ENCODE measurements at places on chromosomes 3 and 15. TPM values are rescaled to one million over a fixed set of nuclear protein-coding genes. Genes with fewer than 3 reads are reported as not detected.

The TTLL13 gene
- total RNA-seq = 0.06 TPM

DNA sequence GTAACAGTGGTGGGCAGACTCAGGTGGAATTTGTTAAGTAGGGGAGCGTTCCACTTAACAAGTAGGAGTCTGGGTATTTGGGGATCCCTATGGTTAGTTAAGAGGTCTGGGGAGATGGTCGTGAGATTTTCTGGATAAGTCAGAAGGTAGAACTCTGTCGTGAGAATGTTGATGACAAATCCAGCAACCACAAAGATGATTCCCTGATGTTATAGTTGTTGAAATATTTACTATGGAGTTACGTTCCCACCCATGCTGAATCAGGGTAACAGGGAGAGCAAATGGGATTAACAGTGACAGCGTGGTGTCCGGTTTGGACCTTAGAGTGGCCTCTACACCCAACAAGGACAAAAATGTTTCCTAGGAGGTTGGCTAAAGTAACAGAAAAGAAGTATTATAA, 110.8 kb downstream of the MFSD1 start:
- no peak for DNase-seq

The SIDT1 gene
- total RNA-seq = not detected

GRCh38 chr15:84715441-84716035, 401 bp downstream of the SEC11A start:
- DNase-seq = no peak

The EPHB3 gene
- total RNA-seq = 1.0 TPM

GRCh38 chr3:121167374-121168139, 259.6 kb downstream of the STXBP5L start:
- DNase-seq = no peak

The CLASP2 gene
- total RNA-seq = 19.7 TPM

The KBTBD13 gene
- not detected for total RNA-seq

DNA sequence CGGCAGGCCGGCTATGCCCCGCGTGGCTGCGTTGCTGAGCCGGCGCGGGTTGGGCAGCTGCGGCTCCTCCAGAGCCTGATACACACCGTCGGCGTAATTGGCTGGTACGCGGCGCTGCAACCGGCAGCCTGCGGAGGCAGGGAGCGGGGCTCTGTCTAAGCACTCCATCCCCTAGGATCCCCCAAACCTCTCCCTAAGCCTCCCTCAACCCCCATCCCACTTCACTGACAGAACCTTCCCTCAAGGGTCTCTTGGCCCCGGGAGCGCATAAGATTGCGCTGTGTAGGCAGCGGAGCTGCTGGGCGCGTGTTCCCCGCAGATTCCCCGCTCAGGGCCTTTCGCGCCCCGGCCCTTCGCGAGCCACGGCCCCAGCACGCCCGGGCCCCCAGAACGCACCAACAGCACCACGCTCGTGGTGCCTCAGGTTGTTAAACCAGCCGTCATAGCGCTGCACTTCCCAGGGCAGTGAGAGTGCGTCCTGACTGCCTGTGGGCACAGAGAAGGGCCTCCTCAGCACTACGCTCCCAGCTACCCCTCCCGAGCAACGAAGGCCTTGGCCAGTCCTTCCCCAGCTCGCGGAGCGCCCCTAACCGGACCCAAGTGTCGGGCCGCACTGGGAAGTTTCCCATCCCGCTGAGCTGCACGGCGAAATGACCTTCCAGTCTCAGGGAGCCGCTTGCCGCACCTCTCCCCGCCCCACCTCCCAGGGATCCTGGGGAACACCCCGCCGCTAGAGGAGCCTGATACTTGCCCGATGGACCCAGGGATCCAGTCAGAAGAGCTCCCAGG, 1.2 kb downstream of the DUOX2 start:
- DNase-seq = no peak

The TCF12 gene
- 98.7 TPM for total RNA-seq

- DNase-seq = no peak
Observed at GRCh38 chr3:189683546-189684255, 52.5 kb downstream of the TP63 start.

DNA sequence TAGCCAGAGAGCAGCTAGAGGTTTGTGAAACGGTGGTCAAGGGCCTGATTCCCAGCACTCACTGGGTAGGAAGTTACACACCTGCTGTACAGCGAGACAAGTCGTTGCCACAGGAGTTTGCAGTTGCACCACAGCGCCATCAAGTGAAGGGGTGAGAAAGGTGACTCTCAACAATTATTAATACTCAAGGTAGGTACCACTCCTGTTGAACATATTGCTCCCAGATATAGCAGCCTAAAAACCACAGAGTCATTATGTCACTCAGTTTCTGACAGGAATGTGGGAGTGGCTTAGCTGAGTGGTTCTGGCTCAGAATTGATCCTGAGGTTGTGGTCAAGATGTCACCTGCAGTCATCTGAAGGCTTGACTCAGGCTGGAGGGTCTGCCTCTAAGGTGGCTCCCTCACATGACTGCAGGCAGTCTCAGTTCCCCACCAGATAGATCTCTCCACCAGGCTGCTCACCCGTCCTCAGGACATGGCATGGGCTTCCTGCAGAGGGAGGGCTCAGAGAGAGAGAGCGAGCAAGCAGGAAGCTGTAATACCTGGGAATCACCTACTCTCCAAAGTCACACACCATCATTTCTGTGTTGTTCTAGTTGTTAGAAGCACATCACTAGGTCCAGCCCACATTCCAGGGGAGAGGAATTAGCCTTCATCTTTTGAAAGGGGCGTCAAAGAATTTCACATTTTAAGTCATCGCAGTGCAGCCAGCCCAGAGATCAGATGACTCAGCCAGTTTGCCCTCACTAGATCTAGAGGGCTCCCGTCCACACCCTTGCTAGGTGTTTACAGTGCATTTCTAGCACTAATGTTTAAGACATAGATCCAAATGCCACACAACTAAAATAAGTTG, 17.0 kb upstream of the ANO10 start:
- DNase-seq = peak; percentile 8

DNA sequence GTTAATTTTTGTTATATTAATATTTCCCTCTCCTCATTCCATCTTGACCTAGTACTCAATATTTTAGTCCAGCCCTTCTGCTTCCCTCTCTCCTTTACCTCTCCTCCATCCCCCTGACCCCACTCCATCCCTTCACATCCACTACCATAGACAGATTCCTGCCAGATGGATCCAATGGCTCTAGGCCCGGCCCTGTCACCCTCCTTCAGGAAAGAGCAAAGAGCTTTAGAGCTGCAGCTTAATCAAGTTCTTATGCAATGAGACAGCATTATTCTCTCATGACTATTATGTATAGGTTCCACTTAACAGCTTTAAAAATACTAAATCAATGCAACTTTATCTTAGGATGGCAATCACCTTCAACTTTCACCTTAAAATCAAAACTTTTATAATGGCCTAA, 200.7 kb upstream of the TTC14 start:
- DNase-seq = no peak

DNA sequence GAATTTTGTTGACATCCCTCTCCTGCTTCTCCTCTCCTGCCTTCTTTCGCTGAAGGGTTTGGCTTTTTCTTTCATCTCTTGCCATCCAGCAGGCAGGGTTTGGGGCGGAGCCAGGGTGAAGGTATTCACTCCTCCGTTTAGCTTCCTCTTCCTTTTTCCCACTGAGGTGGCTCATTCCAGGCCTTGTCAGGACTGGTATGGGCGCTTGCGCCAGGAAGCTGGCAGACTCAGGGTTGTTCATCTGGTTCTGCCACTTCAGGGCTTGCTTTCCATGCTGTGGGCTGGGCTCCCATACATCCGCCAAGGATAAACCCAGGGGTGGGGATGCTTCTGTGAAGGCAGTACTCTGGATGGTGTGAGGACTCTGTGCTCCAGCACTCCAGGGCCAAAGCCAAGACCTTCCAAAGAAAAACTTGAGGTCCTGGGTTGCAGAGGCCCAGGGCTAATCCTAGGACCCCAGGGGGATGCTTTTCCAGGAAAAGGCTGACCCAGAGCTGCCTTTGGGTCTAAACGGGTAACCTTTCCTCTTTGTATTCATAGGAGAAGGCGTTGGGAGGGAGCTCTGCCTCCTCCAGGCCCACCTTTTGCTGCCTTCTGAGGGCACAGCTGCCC, 7.7 kb upstream of the AMOTL2 start:
- no peak for DNase-seq

DNA sequence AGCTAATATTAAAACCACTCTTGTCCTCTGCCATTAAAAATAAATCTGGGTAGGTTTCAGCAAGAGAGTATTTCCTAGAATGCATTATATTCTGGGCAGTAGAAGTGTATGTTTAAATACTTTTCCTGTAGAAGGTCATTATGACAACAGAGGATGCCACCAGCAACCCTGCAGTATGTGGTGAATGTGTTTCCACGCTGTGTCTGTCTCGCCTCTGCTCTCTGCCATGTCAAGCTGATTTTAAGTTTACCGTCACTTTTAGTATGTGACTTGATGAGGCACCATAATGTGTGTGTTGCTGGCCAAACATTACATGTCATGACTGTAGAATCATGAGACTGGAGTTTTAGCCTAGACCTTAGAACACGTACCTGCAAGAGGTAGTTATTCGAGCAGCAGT, 211.2 kb downstream of the LPP start:
- no peak for DNase-seq

All from H4 (cell line).